HS-27A (cell line): ENCODE measurements at places on chromosomes 4 and X.

DNA sequence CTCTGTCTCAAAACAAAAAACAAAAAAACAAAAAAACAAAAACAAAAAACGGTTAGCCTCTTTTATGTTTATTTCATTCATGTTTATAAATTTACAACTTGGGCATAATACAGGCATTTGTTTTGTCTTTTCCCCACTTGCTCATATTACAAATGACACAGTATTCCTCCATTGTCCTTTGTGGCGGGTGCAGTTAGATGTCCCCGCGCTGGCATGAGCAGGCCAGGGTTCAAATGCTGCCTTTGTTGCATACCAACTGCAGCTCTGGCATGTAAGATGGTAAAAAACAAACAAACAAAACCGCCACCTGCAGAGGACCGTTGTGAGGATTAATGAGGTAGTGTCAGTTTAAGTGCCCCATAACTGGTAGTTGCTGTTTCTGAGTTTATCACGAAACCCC lies 16.1 kb upstream of the HPF1 start:
- no peak for DNase-seq

DNA sequence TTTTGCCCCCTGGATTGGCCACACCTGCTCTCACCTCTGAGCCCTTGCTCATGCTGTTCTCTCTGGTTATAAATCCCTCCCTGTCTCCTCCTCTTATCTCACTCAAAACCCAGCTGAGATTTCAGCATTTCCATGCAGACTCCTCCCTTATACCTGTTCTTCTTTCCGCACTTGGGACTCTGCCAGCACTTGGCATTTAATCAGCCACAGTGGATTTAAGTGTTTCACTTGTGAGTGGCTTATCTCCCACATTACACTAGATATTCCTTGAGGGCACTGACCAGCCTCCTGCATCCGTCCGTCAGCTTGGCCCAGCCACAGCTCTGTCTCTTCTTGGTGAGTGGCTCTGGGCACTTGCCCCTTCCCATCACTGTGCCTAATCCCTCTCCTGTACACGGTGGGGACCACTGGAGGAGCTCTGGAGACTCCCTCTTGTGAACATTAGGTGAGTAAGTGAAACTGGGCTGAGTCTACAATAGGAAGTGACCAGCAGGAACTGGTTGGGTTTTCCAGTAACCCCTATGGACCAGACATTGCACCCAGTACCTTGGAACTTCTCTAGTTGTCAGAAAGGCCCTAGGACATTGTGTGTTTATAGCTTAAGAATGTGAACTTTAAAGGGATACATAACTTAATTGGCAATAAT lies 19.9 kb downstream of the FGFBP1 start:
- no peak for DNase-seq

- DNase-seq = no peak
These were observed 194.4 kb upstream of the HS3ST1 start for GRCh38 chr4:11622961-11623725.

DNA sequence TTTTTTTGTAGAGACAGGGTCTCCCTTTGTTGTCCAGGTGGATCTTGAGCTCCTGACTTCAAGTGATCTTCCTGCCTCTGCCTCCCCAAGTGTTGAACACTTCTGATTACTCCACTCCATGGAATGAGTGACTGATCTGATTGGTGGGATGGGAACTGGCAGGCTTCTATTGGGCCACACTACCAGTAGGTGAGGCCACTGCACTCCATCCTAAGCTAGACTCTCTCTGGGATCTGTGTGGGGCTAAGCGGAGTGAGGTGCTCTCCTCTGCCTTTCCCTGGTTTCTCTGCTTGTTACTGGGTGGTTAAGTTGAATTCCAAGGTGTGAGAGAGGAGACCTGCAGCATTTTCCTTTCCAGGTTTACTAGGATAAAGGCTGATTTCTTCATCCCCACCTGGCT lies 58.7 kb downstream of the ENOPH1 start:
- DNase-seq = no peak

GRCh38 chr4:178808106-178808505 lies 1365.9 kb upstream of the AGA start:
- no peak for DNase-seq

- DNase-seq = no peak
These were observed 25.8 kb downstream of the ADRA2C start for GRCh38 chr4:3791910-3792542.

- no peak for DNase-seq
These were observed 715.8 kb downstream of the KLHL13 start for GRCh38 chrX:117400839-117401238.

GRCh38 chrX:38803243-38803587 lies 2.0 kb downstream of the MID1IP1 start:
- no peak for DNase-seq

GRCh38 chrX:4805502-4805901 lies 1092.1 kb upstream of the PRKX start:
- DNase-seq = no peak

GRCh38 chrX:153459986-153460385 lies 10.4 kb downstream of the HAUS7 start:
- peak; percentile 41 for DNase-seq

GRCh38 chr4:84597450-84597849 lies 14.5 kb downstream of the CDS1 start:
- no peak for DNase-seq

GRCh38 chr4:94540476-94540875 lies 88.7 kb downstream of the PDLIM5 start:
- no peak for DNase-seq

- DNase-seq = no peak
These were observed 32.2 kb upstream of the TXLNG start for GRCh38 chrX:16754019-16754418.

DNA sequence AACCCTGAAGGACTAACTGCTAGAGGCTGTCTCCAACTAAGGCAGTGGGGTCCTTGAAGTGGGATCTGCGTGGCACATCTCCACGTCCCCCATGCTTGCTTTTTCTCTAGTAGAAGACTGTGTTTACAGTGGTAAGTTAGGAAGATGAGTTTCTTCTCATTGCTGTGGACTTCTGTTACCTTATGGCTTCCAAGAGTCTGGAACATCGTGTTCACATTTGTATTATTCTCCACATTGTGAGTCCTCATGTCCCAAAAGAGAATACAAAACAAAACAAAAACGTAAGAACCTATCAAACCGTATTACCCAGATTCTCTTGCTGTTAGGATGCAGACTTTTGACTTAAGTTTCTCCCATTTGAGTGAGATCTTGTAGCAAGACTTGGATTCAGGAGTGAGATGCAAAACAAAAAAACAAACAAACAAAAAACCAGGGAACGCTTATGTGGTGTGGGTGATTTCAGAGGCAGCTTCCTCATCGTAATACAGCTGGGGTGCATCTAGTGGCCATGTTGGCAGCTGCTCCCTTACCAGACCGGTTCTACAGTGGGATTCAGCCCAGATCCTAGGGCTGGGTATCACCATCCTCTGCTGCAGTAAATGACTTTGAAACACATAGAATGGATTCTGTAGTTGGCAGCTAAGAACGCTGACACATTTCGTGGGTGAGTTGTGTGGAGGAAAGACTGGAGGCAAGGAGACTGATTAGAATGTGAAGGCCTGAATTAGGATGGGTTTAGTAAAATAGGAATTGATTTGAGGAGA lies 41.3 kb downstream of the TMEM131L start:
- DNase-seq = no peak

GRCh38 chr4:117481742-117482141 lies 396.4 kb upstream of the TRAM1L1 start:
- no peak for DNase-seq

- DNase-seq = no peak
These were observed 232.0 kb downstream of the ARHGAP10 start for GRCh38 chr4:147963839-147964238.

- DNase-seq = no peak
These were observed 65.7 kb downstream of the BEX3 start for GRCh38 chrX:103441878-103442535.

GRCh38 chr4:14234307-14234706 lies 606.8 kb upstream of the BOD1L1 start:
- DNase-seq = peak; percentile 12

GRCh38 chr4:7156761-7157488 lies 35.4 kb upstream of the SORCS2 start:
- DNase-seq = no peak

DNA sequence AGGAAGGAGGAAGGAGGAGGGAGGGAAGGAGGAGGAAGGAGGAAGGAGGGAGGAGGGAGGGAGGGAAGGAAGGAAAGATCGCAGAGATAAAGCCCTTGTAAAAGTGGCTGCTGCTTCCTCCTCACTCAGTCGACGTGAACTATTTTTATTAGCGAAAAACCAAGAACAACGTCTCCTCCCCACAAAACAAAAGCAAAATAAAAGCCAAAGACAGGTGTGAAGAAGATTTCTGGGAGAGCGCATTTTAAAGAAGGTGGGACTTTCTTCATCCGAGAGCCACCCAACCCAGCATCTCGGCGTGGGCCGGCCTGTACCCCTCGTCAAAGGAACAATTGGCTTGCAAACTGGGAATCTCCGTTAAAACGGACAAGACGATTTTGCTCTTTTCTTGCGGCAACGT lies 40.7 kb upstream of the ASMTL start:
- DNase-seq = no peak

DNA sequence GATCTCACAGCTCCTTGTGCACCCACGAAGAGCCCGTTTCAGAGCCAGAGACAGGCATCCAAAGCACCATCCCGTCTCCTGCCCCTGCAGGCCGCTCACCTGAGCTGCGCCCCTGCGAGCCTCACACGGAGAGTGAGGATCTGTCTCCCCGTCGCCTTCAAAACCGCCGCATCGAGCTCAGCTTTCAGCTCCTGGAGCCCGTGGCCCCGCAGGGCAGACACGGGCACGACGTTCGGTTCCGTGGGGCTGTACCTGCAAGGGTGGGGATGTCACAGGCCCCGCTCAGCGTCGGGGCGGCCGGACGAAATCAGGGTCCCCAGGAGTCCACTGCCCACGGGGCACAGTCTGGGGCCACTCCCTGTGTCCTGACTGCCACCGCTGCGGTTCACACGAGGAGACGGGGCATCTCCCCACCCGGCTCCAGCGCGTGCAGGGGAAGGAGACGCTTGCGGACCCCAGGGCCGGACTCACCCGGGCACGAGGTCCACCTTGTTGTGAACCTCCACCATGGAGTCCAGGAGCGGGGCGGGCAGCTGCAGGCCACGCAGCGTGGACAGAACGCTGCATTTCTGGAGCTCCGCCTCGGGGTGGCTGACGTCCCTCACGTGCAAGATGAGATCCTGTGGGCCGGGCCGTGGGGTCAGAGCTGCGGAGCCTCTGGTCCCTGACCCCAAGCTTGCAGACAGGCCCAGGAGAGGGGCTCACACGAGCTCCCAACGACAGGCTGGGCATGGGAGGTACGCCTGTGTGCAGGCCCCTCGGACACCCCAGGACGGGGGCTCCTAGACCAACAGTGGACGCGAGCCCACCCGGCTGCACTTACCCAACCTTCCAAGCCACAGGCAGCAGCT lies 11.1 kb downstream of the GTPBP6 start:
- DNase-seq = no peak
